Transverse colon (tissue), 4 donors: ENCODE measurements at places on chromosomes 12 and 14. TPM values are rescaled to one million over a fixed set of nuclear protein-coding genes. Genes with fewer than 3 reads are reported as not detected.

GRCh38 chr12:12445882-12446181 is 89.0 kb downstream of the BORCS5 start:
- no peak for DNase-seq

- DNase-seq = no peak
These were observed 500.8 kb upstream of the GARIN6 start for GRCh38 chr12:99146730-99147129.

- DNase-seq = no peak
These were observed 41.4 kb upstream of the EPS8 start for GRCh38 chr12:15830538-15830937.

DNA sequence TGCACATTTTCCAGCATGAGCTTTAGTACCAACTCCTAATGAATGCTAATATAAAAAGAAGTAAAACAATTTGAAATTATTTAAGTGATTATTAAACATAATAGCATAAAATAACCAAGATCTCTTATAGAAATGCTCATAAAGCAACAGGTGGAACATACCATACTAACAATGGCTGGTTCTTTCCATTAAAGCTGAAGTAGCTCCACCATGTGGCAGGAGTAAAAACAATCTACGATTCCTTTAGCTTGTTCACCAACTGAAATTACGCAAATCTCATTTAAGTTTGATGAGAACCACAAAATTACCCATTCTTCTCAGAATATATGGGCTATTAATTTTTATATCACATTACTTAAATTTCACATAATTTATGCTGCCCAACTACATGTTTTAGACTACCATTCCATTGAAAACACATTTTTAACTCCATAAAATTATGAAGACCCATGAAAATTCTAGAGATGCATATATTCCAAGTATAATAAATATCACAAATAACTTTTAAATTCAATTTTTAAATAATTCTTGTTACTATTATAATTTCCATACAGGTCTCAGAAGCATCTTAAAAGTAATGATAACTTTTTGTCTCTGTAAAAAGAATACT is 213.6 kb downstream of the DAD1 start:
- no peak for DNase-seq

GRCh38 chr12:49808686-49809380 is 19.4 kb downstream of the NCKAP5L start:
- DNase-seq = no peak

PTPN21 gene
- 27.8 TPM for total RNA-seq
